Anterior cingulate cortex (tissue), 58 donors: ENCODE measurements at places on chromosomes 6 and 20.

DNA sequence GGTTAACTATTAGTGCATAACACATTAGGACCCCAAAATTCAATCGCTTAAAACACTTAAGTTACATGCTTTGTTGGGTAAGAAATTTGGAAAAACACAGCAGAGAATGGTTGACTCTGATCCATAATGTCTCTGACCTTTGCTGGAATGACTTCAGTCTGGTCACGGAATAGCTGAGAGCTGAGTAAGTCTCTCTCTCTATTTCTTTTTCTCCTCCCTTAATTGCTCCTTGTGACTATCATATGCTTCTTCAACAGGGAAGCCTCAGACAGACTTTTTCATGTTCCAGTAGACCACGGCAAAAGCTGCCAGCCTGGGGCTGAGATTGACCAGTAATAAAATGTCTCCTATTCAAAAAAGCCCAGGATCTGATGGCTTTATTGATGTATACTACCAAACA is 4.8 kb downstream of the OR12D1 start:
- DNase-seq, result no peak

- no peak for DNase-seq
Measured at GRCh38 chr6:68868646-68869045, 233.6 kb downstream of the ADGRB3 start.

DNA sequence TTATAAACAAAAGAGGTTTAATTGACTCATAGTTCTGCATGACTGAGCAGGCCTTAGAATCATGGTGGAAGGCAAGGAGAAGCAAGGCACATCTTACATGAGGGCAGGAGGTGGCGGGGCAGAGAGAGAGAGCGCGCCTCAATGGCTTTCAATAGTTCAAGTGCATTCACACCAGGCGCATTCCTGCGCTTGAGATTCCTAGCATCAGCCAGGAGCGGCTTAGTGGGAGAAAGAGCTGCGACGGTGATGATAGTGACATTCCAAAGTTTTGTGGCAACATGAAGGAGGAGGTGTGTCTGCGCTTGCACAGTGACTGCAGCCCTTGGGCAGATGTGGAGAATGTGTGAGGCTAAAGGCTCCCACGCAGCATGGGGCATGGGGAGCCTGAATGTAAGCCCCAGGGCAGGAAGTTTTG is 25.0 kb upstream of the EMILIN3 start:
- DNase-seq, result no peak

DNA sequence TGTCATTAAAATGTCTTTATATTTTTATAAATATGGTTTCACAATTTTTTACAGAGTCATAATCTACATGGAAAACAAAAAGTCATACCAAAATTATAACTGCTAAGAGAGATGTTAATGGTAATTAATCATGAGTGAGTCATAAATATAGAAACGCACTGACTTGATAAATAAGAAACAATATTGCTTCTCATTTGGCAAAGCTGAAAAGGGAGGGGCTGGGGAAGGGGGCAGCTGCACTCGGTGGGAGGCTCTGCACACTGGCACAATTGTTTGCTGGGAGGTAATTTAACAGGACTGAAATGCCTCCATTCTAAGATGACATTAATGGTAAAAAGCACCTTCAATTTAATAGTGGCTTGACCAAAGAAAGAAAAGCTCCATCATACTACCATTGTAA is 133.3 kb upstream of the AGPAT4 start:
- DNase-seq, result no peak

GRCh38 chr6:31386099-31386498 is 17.3 kb upstream of the MICA start:
- DNase-seq, result no peak

DNA sequence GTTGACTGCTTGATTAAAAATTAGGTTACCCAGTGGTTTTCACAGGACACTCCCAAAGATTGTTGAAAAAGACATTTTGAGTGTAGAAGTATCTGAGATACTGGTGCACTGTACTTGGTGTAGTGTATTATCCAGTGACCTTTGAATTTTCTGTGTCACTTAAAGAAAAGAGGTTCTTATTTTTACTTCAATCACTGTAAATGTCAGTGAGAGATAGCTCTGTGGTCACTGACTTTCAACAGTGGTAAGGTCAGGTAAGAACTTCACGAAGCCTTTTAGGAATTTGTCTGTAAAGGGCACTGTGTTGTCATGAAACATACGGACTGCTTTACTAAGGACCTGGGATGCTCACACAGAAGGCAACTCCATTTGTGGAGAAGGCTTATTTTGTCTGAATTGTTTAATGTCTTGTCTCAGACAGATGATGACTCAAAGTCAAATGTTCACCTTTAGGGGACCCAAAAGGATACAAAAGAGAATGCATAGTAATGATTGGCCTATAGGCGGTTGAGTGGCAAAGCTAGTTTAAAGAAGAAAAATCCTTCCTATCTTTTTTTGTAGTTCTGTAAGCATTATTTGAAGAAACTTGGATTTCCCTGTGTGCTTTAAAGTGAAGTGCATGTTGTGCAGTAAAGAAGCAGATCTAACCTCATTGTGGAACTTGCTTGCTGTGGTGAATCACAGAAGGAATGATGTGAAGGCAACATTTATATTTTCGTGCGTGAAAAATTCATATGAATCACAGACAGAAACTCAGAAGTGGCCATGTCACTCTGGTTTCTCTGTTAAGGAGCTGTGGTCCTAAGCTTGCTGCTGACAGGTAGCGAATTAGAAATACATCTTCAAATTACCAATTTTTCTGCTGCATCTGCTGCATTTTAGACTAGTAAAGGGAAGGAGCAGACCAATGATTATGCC is 47.3 kb downstream of the ZFAND3 start:
- no peak for DNase-seq

GRCh38 chr6:14865531-14866100 is 380.3 kb upstream of the JARID2 start:
- no peak for DNase-seq

- no peak for DNase-seq
Measured at GRCh38 chr6:111854683-111855082, 18.6 kb downstream of the FYN start.

GRCh38 chr6:133108419-133108818 is 132.7 kb upstream of the EYA4 start:
- DNase-seq, result no peak

DNA sequence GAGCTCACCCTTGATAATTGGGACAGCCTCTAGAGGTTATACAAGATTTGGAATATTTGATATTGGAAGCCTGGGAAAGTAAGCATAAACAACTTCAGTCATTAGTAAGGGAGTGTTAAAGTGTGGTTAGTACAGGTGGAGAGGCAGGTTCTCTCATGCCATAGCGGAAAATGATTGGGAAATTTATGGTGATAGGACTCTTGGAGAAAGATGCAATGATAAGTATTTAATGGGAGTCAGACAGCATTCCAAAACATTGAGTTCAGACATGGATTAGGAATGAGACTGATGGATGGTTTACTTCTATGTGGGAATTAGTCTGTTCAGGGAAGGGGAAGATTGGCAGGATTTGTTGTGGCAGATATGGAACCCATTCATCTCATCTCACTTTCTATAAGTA is 152.7 kb downstream of the MCHR2 start:
- no peak for DNase-seq

GRCh38 chr6:81491454-81492101 is 260.9 kb downstream of the TENT5A start:
- DNase-seq, result no peak

- no peak for DNase-seq
Measured at GRCh38 chr6:125301435-125302391, at the start of gene HDDC2. Gene HDDC2, minus strand, starts transcription at chr6:125301967. Its CDS starts 35 bp downstream, at chr6:125301932.

DNA sequence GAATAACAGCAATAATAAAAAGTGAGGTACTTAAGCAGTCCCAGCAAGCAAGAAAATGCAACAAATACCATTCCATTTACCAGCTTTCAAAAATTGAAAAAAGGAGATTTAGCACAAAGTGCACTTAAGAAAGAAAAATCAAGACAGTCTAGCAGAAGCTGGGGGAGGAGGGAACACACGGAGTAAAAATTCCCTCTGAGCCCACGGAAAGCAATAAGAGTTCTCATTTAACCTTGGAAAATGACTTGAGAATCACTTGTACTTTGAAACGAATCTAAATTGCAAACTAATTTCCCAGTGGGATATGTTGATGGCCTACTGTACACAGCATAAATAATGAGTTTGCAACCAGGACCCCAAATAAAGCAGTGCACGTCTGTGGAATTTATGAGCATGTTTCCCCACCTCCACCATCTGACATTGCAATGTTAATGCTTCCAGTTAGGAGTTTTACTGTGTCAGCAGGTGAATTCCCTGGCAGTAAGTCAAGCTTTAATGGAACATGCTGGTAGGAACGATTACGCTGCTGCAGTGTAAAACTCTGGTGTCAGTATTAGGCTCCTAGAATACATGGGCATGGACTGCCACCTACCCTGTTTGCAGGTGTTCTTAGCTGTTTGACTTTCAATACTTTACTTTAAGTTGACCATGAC is 386.8 kb downstream of the HDGFL1 start:
- DNase-seq, result no peak

- DNase-seq, result no peak
Measured at GRCh38 chr6:100103194-100103593, 109.2 kb upstream of the MCHR2 start.

GRCh38 chr6:27672113-27672799 is 199.4 kb upstream of the ZNF184 start:
- no peak for DNase-seq

DNA sequence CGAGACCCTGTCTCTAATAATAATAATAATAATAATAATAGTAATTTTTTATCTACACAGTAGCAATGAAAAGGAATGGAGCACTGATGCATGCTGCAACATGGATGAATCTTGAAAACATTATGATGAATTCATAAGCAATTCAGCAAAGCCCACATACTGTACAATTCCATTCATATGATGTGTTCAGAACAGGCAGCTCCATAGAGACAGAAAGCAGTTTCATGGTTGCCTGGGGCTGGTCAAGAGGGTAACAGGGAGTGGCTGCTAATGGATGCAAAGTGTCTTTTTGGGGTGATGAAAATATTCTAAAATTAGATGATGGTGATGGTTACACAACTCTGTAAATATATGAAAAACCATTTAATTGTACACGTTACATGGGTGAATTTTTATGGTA is 43.6 kb downstream of the SLC24A3 start:
- DNase-seq, result no peak

GRCh38 chr6:127877231-127877630 is 23.6 kb downstream of the THEMIS start:
- DNase-seq, result no peak

- no peak for DNase-seq
Measured at GRCh38 chr6:24378473-24379097, 20.7 kb upstream of the DCDC2 start.

DNA sequence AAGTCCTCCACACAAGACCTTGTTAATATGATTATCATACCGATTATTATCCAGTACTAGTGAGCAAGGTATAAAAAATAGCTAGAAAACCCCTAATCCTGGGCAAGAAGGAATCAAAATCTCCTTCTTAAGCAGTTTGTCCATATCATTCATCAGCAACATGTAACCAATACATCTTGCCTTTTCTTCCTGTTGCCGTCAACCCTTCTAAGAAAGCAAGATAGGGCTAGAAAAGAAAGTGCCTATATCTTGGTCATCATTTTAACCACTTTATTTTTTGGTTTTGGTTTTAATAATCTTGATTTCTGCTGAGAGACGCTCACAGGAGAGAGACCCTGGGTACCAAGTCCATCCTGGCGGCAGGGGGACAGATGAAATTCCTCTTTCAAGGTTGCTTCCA is 27.2 kb upstream of the PREX1 start:
- DNase-seq, result no peak

- DNase-seq, result no peak
Measured at GRCh38 chr6:131322125-131322524, 186.9 kb downstream of the AKAP7 start.

DNA sequence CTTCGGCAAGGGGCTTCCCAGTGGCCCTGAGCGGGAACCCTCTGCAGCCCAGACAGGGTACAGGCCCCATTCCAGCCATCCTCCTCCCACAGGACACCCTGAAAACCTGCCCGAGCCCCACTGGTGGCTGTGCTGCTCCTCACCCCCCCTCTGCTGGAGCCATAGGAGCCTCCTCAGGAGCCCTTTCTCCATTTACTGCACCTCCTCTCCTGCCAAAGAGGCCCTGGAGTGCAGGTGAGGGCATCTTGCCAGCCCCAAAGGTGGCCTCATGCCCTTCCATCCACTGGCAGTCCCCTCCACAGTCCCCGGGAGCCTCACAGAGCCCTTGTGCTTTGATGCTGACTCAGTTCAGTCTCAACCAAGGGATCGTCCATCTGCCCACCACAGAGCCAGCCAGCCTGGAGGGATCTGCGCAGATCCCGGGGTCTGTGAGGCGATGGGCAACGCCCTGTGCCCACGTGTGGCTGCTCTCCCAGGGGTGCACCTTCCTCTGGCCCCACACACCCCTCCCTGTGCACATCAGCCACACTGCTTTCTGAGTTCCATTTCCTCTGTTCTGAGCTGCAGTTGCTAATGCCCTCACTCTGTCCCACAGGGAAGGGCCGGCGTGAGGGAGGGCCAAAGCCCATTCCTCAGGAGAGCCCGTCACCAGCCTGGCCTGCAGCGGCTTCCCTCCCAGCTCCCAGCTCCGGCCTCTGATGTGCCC is 228.5 kb downstream of the DLL1 start:
- no peak for DNase-seq

GRCh38 chr6:130560231-130560630 is 194.4 kb downstream of the TMEM200A start:
- DNase-seq, result no peak

DNA sequence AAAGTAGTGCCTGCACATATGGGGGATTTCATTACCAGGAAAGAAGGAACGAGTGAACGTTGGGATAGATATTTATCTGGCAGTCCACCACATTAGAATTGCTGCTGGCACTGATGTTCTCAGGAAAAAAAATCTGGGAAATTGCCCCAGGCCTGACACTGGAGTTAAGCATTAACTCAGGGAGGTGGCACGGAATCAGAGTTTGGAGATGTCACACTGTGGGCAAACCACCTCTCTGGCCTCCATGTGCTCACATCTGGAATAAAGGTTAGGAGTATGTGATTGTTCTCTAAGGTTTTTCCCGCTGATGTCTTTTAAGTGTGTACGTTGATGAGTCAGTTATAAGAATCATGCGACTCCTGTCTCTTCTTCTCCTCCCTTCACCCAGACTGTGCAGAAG is 7.9 kb downstream of the TGM3 start:
- no peak for DNase-seq

DNA sequence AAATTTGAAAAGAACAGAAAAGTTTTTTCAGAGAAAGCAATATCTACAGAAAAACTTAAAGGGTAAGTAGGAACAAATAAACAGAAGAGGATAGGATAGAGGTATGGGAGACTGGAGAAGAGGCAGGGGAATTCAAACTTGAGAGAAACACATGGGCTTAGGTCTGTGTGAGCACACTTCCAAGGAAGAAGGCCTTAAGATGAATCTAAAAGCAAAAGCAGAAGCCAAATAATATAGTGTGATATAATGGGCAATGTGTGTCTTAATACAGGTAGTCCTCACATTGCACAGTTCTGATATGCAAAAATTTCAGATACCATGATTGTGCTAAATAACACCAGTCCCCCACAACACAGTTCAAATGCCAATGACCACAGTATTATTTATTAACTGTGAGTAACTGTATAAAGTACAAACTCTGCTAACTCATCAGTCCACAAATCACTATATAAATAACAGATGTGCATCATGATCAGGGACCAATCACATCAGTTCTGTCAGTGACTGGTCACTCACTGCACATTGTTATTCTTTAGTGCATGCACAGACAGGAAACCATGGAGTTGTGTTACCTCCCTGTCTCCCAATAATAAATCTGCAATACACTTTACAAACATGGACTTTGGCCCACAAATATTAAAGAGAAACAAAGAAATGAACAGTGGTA is 18.6 kb downstream of the SNX14 start:
- DNase-seq, result no peak
